Globus pallidus (tissue), 1 donor: ENCODE measurements at places on chromosomes 13 and 19.

GRCh38 chr13:113145911-113146598 is 12.4 kb upstream of the PROZ start:
- no peak for DNase-seq

DNA sequence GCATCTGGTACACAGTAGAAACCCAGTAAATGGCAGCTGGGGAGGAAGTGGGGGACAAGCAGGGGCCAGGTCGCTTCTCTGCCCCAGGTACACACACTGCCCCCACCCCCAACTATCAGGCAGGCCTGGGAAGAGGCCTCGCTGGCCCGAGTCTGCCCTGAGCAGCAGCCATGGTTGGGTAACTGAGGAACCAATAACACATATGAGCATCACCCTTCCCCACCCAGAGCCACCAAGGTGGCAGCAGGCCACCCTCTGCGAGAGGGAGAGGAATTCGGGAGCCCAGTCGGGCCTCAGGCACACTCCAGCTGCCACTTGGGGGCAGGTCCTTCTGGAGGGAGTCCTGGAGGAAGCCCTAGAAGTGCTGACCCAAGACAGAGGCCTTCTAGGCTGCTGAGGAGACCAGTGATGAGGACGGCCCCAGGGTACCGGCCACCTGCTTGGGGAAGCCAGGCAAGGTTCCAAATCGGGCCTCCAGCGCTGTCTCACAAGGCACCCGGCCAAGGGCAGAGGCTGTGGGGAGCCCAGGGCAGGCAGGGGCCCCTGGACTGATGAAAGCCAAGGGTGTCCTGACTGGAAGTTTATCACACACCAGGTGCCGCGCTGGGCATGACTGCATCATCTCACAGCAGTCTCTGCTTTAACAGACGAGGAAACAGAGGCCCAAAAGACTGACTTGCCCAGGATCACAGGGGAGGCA is 14.0 kb upstream of the KPTN start:
- DNase-seq = no peak

DNA sequence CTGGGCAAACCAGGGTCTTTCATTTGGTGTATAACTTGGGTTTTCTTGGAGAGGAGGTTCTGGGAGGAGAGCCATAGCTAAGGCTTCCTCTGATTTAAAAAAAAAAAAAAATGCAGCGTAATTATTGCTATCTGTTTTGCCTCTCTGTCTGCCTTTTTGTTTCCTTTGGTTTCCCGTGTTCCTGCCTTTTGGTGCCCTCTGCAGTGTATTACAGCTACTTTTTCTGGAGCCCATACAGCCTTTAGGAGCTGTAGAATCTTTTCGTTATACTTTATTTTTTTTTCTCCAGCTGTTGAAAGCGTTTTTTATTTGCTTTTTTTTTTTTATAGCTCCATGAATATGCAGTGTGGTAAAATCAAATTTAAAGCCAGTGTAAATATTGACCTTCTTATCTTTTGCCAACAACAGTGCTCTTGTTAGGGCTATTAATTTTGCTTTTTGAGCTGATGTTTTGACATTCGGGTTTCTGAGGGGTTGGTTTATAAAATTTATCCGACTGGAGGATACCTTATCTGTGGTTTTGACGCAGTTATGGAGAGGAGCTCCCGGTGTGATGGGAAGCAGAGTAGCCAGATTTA is 38.1 kb downstream of the ZNF493 start:
- peak; percentile 5 for DNase-seq

DNA sequence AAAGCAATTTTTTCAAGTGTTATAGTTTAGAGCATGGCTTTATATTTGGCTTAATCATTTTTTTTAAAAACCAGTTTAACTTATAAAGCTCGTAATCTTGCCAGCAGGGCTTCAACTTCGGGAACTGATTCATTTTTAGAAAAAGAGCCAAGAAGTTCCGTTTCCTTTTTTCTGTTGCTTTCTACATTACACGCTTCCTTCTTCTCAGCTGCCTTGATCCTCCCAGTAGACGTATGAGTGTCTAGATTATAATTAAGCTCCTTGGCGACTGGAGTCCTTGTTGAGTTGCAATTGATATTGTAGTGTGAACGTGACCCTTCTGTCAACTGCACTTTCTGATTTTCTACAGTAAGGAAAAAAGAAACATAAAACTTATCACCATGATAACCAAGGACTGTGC is 497.2 kb downstream of the DIAPH3 start:
- peak; percentile 29 for DNase-seq

DNA sequence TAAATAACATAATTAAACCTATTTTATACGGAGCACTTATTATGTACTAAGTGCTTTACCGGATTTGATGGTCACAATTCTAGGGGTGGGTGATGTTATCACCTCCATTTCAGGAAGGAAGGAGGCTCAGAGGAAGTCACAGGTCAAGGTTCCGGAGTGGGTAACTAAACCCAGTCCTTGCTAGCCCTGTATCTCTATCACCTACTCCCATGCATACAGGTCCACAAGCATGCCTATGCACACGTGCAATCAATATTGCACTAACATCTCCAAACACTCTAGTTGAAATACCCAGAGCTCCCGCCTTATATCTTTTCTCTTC is 17.8 kb upstream of the FOSB start:
- DNase-seq = no peak

DNA sequence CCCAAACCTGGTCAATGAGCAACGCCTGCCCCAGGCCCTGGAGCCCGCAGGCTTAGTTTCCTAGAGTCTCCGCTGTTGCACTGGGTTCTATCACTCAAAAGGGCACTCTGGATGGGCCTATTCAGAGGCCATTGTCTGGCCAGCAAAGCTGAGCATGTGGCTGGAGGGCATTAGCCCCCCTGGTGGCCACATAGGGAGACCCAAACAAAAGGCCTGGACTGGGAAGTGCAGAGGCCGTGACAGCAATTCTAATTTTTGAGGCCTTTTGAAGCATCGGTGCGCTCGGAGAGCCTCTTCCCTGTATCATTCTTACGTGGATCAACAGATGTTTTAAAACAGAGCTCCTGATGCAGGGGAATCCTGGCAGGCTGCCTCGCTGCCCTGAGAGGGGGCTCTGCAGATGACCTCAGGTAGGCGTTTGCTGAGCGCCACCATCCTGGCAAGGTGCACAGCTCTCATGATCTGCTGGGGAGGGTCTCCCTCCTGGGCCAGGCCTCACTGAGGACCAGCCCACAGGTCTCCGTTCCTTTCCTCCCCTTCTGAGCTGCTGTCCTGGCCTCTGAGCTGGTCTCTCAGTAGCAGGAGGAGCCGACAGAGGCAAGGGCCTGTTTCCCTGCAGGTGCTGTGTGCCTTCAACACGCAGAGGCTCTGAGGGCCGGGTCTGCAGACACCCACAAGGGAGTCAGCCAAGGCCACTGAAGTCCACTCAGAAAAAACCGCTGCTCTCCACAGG is 190.5 kb downstream of the URI1 start:
- DNase-seq = no peak

- no peak for DNase-seq
Observed at GRCh38 chr19:45211751-45212381, 33.3 kb downstream of the BLOC1S3 start.

DNA sequence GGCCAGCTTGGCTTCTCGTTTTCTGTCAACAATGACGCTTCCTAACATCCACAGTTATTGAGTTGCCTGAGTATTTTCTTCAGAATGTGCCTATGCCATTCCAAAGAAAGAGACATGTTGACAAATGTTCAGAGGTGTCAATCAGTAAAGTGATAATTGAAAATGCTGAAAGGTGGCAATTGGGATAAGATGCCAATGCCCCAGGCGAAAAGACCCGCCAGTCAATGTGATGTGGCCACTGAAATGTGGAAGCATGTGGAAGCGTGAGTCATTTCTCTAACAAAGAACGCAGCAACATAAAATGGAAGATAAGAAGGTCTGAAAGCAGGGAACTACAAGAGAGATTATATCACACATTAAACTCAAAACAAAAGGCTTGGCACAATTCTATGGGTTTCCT is 882.2 kb upstream of the SLC10A2 start:
- no peak for DNase-seq

DNA sequence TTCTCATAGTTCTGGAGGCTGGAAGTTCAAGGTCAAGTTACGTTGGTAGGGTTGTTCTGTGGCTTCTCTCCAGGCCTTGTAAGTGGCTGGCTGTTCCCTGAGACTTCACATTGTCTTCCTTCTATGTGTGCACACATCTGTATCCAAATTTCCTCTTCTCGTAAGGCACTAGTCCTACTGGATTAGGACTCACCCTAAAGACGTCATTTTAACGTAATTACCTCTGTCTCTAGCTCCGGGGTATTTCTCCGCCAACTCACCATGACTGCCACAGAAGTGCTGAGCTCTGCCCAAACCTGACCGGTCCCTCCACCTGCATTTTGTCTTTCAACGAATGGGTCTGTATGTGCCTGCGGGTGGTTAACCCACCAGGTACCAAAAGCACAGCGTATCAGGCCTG is 8.7 kb upstream of the SYDE1 start:
- no peak for DNase-seq

- DNase-seq = no peak
Observed at GRCh38 chr19:29783627-29784190, 28.1 kb upstream of the CCNE1 start.

- DNase-seq = no peak
Observed at GRCh38 chr13:99446242-99446641, 55.0 kb upstream of the TM9SF2 start.
